ENCODE measurements at places on chromosomes 13 and 19.

DNA sequence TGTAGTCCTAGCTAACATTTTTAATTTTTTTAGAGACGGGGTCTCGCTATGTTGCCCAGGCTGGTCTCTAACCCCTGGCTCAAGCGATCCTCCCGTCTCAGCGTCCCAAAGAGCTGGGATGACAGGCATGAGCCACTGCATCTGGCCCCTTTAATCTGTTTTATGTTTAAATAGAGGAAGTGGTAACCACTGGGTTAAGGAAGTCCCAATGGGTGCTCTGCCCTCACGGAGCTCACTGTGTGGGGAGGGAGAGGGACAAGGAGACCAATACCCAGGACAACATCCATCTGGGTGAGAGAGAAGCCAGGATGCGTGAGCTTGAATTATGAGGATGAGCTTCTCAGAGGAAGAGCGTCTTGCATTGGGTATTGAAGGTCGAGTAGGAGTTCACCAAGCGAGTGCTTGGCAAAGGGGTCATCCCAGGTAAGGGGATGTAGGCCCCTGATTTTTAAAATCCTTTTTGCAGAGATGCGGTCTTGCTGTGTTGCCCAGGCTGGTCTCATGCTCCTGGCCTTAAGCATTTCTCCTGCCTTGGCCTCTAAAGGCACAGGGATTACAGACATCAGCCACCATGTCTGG lies 13.8 kb downstream of the YJU2 start:
- DNase-seq: no peak

DNA sequence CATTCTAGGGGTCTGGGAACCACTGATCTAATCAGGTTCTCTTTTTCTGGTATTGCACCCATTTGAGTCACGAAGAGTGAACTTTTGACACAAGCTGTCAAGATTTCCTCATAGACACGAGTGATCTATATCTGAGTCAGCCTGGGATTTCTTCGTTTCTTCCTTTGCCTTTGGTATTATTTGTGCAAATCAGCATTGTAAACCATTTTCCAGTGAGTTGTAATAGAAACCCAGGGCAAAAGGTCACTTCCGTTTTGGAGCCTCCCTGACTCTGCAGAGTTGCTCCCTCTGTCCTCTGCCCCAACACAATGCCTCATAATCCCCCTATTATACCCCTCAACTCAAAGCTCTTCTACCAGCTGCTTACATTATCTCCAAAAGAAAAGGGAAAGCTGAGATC lies 615.1 kb downstream of the EFNB2 start:
- no peak for DNase-seq

DNA sequence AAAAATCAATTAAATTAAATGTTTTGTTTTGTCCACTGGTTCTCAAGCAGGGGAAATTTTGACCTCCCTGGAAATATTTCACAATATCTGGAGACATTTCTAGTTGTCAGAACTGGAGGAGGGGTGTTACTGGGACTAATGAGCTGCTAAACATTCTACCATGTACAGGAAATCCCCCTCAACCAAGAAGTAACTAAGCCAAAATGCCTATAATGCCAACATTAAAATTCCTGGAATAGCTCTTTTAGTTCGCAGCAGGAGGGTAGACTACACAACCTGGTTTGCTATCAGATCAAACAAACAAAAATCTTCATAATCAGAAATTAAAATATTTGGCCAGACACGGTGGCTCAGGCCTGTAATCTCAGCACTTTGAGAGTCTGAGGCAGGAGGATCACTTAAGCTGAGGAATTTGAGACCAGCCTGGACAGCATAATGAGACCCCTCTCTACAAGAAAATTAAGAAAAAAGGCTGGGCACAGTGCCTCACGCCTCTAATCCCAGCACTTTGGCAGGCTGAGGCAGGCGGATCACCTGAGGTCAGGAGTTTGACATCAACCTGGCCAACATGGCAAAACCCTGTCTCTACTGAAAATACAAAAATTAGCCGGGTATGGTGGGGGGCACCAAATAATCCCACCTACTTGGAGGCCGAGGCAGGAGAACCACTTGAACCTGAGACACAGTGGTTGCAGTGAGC lies 13.7 kb upstream of the SMARCA4 start:
- DNase-seq: no peak

GRCh38 chr13:19810151-19810550 lies 27.4 kb upstream of the PSPC1 start:
- DNase-seq: no peak

DNA sequence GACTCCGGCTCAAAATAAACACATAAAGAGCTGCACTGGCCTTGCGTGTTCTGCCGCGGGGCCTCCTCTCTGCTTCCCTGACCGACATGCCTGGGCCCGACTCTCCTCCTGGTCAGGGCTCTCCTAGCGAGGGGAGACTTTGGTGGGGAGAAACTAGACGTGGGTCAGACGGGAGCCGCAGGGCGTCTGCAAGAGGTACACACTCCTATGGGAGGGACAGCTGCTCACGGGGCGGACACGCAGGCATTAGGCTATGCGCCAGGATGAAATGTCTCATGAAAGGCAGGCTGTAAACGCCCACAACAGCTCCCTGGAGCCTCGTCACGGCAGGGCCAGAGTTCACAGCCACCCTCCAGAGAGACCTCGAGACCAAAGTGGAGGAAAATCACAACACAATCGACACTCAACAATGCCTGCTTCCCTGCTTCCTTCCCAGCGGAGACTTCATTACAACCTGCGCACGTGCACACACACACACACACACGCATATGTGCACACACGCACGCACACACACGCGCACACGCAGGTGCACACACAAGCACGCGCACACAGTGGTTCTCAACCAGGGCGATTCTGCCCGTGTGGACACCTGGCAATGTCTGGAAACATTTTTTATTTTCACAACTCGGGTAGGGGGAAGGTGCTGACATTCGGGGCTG lies 5.8 kb downstream of the SLC39A3 start:
- DNase-seq: no peak

DNA sequence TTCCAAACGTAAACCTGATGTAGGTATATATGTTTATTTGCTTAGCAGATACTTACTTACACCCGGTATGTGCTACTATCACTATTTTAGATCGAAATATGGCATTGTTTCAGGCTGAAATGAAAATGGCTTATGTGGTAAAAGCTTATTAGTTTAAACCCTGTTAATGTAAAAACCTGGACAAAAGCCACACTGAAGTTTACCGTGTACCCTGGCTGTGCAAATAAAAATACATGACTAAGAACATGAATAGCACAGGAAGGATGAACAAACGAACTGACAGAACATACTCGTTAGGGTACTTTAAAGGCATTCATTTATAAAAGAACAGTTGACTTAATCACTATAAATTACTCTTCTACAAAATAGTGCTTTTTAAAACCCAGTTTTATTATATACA lies 6.6 kb downstream of the CLDN10 start:
- no peak for DNase-seq

DNA sequence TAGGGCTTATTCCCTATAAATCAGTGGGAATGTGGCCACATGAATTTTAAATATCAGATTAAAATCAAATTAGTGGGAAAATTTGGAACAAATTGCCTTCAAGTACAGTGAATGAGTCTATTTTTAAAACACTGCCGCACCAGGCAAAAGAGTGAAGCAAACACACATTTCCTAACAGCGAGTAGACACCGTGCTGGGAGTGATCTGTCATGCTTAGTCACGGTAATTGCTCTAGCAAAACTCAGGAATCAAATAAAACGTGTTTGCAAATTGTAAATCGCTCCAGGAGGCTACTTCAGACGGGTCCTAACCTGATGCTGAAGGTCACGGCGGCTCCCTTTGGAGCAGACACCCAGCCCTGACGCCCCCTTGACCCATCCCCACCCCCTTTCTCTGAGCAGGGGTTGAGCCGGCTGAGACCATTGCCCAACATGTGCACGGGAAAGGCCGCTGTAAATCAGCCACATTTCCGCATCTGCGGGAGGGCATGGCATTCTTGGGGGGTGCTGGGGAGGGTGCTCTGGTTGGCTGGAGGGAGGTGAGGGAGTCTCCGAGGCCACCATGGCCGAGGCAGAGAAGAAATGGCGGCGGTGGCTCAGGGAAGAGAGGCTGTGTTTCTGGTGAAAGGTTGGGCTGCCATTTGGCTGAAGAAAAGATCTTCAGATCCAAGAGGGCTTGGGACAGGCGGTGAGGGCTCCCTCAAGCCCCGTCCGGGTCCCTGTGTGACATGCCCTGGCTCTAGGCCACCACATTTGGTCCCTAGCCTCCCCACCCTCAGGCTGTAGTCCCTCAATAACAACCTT lies 8.9 kb downstream of the CEBPA start:
- no peak for DNase-seq

DNA sequence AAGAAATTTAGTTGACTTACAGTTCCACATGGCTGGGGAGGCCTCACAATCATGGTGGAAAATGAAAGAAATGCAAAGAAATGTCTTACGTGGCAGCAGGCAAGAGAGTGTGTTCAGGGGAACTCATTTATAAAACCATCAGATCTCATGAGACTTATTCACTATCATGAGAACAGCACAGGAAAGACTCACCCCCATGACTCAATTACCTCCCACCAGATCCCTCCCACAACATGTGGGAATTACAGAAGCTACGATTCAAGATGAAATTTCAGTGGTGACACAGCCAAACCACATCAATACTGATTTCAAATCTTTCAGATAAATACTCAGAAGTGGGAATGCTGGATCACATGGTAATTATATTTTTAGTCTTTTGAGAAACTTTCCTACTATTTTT lies 1357.9 kb downstream of the SLITRK5 start:
- no peak for DNase-seq

DNA sequence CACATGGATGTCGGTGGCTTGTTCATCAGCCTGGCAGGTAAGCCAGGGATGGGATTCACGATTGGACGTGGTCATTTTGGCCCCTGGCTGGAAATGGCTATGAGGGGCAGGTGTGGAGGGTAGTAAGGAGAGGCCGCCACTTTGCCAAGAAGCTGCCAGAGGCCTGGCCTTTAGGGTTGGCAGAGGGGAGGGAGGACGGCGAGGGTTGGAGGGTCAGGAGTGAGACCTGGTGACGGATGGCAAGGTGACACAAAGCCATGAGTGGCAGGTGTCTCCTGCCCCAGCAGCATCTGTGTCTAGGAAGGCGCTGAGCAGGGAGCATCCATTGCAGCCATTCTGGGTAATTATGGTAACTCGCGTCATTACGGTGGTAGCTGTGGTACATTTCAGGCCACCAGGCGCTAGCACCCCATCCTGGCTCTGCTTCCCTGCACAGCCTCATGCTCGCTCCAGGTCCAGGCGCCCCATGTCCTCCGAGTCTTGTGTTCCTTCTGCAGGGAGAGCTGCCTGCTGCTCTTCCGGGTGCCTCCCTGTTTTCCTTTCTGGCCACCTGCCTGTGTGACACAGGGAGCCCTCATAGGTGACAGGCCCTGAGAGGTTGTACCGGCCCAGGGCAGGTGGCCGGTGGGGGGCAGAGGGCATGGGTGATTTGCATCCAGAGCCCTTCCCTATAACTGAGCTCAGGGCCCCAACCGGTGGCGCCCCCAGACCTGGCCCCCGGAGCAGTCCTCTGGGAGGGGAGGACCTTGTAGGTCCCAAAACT lies 4.2 kb downstream of the SSBP4 start:
- DNase-seq: no peak

- no peak for DNase-seq
Observed at GRCh38 chr19:13807421-13808021, 12.3 kb downstream of the ZSWIM4 start.
